ENCODE measurements at places on chromosomes 5 and 9. TPM values are rescaled to one million over a fixed set of nuclear protein-coding genes. Genes with fewer than 3 reads are reported as not detected.

The ADRA1B gene
- total RNA-seq: 6.9 TPM

The RGS7BP gene
- total RNA-seq: 1.4 TPM

The BTNL8 gene
- not detected for total RNA-seq

The FAM221B gene
- total RNA-seq: not detected

DNA sequence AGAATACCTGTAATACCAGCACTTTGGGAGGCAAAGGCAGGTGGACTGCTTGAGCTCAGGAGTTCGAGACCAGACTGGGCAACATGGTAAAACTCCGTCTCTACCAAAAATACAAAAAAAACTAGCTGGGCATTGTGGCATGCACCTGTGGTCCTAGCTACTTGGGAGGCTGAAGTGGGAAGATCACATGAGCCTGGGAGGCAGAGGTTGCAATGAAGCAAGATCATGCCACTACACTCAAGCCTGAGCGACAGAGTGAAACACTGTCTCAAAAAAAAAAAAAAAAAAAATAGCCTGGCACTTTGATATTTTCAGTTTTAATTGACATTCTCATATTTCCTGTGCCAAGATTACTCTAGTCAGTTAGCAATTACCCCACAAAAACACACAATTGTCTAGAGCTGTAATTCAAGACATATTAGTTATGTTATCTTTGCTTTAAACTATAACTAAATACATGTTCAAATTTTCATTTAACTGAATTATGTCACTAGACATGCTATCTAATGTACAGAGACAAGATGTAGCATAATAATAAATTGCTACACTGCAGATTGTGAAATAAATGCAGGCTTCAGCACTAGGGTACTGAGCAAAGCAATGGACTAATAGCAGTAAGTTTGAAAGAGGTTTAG, 378.2 kb upstream of the GRAMD2B start:
- no peak for DNase-seq

GRCh38 chr9:16368237-16369087, 502.0 kb downstream of the BNC2 start:
- DNase-seq: no peak

DNA sequence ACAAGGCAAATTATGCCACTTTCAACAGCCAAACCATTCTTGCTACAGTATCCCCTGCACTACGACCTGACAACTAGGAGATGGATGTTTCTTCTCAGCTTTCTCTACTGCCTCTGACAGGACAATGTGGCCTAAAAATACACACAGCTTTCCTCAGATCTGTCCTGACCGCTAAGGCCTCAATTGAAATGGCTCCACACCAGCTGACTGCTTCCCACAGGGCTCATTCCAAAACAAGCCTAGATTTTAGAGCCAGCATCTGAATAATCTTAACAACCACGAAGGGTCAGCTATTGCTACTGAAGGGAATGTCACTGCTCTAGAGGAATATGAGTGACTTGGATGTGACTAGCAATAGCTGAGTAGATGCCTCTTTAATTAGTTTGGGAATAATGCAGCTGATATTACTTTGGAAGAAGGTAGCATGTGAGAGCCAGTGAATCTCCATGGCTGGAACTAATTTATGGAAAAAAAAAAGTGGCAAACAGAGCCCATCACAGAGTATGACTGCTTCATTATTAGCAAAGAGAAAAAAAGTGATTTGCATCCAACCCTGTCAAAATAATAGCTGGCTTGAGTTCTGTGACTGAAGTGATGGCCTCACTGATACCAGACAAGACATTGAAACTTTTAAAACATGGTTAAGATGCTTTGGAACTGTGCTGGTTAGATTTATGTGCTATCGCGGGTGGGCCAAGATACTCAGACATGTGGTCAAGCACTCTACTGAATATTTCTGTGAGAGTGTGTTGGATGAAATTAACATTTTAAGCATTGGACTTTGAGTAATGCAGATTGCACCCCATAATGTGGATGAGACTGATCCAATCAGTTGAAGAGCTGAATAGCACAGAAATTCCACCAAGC, 450.2 kb downstream of the NR2F1-AS1 start:
- DNase-seq: no peak

Data from tibial nerve (tissue), 4 donors.